ENCODE measurements at places on chromosomes 6 and 20.

DNA sequence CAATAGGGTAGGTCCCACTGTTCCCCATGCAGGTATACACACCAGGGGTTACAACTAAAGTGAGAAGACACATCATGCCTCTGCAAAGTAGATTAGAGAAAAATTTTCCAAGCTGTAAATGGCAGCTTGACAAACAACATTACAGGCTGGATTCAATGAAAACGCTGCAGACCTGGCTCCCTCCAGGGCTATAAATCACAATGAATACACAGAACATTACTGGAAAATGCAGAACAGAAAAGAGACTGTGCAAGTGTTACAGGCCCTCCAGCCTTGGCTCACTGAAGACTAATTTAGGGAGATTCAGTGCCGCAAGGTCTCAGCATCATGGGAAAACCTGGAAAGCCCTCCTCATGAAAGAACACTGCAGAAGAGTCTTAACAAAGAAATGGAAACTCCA lies 207.8 kb downstream of the KHDC1L start:
- DNase-seq = no peak

DNA sequence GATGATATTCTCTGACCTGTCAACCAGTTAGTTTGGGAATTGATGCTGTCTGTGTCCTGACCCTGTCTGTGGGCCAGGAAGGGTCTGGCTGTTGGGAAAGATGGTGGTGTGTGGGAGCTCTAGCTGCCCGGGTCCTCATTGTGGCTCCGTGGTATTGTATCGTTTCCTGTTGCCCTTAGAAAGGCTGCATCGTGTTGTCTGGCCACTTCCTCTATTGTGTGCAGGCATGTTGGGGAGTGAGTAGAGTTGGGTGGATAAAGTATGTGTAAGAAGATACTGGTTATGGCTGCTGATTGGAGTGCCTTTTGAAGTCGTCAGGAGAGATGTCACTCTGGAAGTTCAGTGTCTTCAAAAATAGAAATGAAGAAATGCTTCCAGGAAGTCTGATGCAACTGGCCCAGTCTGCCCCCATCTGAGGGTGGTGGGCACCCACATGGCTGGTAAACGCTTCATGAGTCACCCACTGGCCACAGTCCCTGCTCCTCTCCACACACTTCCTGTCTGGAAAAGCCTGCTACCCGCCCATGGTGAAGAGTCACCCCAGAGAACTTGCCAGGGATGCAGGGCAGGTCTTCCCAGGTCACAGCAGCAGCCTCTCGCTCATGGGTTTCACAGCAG lies 27.9 kb downstream of the PPARD start:
- DNase-seq = peak; percentile 97

GRCh38 chr20:39745380-39745779 lies 783.2 kb downstream of the DHX35 start:
- no peak for DNase-seq

DNA sequence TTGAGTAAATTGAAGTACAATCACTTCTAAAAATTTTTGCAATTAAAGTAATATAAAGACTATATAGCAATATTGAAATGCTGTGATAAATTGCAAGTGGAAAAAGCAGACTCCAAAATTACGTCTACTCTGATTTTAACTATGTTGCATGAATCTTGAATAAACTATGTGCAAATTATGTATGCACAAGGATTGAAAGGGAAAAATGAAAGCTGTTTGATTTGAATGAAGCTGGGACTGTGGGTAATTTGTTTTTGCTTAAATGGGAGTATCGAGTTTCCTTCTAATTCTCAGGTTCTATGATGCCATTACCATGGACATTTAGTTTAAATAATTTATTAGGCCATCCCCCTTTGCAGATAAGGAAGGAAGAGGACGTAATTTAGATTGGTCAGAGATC lies 198.7 kb upstream of the MYLIP start:
- DNase-seq = no peak

DNA sequence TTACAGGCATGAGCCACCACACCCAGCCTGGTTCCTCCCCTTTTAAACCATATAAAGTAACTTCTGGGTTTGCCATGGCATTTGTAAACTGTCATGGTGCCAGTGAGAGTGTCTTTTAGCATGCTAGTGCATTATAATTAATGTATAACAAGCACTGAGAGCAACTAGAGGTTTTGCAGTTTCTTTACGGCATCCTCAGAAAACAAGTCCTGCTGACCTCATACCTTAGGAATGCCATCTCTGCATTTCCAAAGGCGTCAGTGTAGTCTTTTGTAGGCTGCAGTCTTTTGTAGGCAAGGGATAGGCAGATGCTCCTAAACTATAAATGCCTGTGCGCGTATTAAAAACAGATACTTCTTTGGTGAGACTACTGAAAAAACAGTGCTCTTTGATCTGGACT lies 75.0 kb upstream of the EZR start:
- peak; percentile 89 for DNase-seq

DNA sequence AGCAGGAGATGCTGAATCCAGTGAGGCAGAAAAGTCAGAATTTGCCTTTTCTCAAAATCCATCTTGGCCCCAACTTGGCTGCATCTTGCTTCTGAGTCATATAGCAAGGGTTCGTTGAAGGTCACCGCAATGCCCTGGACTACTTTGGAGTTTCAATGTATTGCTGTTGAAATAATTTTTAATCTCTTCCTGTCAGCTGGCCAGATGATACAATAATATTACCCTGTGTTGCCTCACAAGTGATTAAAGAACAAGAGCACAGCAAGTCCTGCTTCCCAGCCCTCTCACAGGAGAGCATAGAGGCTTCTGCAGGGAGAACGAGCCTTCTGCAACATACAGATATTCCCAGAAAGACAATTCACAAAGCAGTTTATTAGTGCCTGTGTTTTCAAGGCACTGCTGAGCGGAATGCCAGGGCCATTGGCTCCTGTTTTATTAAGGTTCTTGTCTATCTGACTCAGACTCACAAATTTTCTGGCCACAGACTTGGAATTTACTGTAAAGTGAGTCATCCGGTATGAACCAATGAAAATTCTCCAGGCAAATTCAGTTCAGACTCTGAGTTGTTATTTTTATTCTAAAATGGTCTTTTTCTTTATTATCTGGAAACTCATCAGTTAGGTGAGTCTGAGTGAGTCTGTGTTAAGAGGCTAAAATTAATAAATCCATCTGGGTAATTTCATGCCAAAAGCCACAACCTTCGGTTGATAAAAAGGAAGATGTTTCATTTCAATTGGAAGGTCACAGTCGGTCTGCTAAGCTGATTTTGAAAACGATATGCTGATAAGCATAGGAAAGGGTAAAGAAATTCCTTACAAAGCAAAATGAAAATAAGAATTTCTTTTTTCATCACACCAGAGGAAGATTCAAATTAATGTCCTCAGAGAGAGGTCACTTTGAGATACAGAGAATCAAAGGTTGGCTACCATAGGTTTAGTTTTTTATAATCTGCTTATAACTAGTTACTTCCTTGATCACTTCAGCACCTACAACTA lies 289.4 kb upstream of the STXBP5 start:
- peak; percentile 97 for DNase-seq

- no peak for DNase-seq
Measured at GRCh38 chr6:138234363-138234762, 16.1 kb upstream of the PBOV1 start.

- DNase-seq = no peak
Measured at GRCh38 chr6:154758125-154758524, 24.9 kb downstream of the SCAF8 start.

DNA sequence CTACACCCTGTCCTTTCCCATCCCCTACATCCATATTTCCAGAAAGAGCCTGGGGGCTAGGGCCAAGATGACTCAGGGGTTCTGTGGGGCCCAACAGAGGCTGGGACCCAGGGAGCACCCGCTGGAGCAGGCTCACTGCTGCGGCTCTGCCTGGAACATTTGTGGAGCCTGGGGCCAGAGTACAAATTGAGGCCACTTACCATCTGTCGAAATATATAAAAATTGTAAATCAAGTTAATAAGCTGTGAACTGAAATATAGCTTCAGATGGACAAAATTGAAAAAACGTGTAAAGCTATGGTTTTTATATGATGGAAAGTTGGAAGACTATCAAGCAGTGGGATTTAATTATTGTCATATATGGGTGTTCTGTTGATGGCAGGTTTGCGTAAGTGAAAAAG lies 82.9 kb upstream of the ATXN1 start:
- DNase-seq = no peak

DNA sequence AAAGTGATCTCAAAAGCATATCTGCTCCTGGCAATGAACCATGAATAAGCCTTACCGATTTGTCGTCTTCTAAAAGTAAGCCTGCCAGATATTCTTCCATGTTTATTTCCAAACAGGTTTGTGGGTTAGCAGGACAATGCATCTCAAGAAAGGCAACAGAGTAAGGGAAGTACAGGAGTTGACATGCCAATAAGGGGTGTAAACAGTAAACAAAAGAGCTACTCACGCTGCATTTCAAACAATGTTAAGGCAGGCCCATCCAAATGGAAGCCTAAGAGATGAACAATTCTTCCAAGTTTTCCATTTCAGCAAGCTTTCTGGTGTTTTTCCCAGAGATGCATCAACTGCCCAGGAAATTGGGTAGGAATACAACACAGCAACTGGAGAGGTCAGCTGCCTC lies 27.8 kb upstream of the CRIP3 start:
- no peak for DNase-seq

DNA sequence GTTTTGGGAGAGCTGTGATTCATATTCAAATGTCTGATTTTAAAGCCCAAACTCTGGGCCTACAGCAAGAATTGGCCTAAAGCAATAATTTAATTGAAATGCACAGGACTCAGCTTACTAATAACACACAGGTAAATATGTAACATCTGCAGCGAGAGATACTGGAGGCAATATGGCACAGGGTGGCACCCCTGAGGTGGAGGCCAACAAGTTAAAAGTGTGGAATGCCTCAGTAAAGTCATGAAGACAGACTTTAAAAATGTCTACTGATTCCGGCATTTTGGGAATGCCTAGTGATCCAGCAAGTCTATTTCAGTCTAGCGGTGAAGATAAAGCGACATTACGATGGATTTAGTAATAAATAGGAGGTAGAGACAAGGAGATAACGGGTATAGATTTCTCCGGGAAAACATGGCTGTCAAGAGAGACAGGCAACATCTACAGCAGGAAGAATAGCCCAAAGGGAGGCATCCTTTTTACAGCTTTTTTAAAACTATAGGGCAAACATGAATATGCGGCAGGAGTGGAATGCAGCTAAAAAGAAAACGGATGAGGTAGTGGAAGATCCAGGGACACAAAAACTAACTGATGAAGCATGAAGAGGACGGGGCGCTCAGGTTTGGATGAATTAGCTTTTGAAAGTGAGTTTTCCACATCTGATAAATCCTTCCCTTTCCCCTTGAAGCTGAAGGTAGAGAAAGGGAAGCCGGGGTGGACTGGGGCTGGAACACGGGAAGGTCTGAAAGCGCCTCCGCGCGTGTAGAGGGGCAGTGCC lies 1.2 kb downstream of the NANP start:
- DNase-seq = peak; percentile 12

DNA sequence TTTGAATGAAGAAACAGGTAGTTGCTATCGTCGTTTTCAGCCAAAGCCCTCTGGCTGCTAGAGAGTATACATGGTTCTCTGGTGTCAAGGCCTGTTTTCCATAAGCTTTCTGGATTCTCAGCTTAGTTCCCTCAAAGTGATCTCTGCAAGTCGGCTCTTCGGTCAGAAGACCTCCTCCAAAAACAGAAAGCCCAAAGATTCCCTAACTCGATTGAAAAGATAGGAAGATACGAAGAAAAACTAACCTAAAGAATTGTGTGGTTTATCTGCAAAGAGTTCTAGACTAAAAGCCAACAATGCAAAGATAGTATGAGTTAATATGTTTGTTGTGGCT lies 545 bp upstream of the ASCC3 start:
- peak; percentile 31 for DNase-seq

DNA sequence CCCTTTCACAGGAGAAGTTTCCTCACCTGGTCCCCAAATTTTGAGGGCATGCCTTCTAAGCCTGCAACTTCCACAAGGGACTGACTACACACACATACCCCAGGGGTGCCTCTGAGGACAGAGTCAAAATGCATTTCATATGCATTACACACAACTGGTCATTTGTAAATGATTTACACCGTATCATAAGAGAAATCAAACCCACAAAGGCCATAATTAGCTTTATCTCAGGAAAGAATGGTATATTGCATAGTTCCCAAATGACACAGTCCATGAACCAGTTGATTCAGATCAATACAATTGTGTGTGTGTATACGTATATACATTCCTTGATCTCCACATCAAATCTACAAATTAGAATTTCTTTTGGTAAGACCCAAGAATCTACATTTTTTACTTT lies 203.3 kb upstream of the PRDM1 start:
- DNase-seq = peak; percentile 30

DNA sequence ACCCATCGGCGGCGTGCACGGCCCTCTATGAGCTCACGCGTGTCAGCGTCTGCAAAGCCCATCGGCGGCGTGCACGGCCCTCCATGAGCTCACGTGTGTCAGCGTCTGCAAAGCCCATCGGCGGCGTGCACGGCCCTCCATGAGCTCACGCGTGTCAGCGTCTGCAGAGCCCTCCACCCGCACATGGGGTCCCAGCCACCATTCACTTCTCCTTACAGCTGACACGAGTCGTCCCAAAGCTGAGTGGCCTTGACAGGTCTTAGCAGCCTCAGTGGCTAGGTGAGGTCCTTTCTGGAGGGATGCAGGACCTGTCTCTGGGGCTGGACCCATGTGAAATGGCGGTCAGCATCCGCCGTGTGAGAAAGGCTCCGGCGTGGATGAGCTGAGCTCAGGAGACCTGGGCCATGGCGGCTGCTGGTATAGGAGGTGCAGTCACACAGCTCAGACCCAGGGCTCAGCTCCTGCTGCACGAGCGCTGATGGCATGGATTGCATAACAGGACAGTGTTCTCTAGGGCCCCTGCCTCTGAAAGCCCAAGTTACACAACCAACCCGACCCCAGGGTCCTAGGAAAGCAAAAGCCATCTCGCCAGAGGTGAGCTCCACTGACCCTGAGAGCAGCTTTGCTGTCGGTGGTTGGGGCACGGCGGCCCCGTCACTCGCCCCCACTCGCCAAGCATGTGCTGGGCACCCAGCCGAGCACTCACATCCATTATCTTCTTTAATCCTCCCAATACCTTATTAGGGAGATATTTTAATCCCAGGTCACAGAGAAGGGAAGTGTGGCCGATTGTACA lies 38.9 kb downstream of the DLL1 start:
- DNase-seq = no peak

- no peak for DNase-seq
Measured at GRCh38 chr6:79705456-79705995, 74.4 kb downstream of the SH3BGRL2 start.

GRCh38 chr20:58492795-58493524 lies 22.2 kb downstream of the APCDD1L start:
- DNase-seq = no peak

DNA sequence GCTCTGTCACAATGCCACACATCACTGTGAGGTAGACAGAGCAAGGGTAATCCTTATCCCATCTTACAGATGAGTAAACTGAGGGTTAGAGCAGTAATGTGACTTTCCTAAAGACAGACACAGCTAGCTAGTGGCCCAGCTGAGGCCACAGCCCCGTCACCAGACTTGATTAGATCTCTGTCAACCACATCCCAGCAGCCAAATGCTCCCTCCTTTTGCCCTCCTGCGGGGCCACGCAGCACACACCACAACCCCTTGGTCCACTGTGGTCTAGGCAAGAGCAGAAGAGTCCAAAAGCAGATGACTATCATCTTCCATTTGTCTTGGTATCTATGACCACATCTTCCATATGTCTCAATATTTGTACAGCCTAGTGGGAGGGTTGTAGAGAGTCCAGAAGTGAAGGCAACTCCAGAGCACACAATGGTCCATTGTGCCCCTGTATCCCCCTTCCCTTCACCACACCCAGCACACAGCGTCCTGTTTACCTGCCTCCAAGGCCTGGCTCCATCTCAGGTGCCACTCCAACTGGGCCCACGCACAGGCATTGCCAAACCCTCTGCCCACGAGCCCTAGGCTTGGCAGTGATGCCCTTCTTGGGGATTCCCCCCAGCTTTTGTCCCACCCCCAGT lies 47.1 kb upstream of the FOXP4 start:
- no peak for DNase-seq

- DNase-seq = peak; percentile 44
Measured at GRCh38 chr6:39301606-39302005, 12.6 kb downstream of the KCNK17 start.

Data from ELR (cell line).